Suprapubic skin (tissue), 4 donors: ENCODE measurements at places on chromosomes 11 and 22. TPM values are rescaled to one million over a fixed set of nuclear protein-coding genes. Genes with fewer than 3 reads are reported as not detected.

- no peak for DNase-seq
Observed at GRCh38 chr11:23856654-23857053, 640.2 kb upstream of the LUZP2 start.

Gene POLD4
- total RNA-seq: 64.1 TPM

GRCh38 chr11:123202155-123203151 lies 7.4 kb upstream of the CLMP start:
- DNase-seq: no peak

DNA sequence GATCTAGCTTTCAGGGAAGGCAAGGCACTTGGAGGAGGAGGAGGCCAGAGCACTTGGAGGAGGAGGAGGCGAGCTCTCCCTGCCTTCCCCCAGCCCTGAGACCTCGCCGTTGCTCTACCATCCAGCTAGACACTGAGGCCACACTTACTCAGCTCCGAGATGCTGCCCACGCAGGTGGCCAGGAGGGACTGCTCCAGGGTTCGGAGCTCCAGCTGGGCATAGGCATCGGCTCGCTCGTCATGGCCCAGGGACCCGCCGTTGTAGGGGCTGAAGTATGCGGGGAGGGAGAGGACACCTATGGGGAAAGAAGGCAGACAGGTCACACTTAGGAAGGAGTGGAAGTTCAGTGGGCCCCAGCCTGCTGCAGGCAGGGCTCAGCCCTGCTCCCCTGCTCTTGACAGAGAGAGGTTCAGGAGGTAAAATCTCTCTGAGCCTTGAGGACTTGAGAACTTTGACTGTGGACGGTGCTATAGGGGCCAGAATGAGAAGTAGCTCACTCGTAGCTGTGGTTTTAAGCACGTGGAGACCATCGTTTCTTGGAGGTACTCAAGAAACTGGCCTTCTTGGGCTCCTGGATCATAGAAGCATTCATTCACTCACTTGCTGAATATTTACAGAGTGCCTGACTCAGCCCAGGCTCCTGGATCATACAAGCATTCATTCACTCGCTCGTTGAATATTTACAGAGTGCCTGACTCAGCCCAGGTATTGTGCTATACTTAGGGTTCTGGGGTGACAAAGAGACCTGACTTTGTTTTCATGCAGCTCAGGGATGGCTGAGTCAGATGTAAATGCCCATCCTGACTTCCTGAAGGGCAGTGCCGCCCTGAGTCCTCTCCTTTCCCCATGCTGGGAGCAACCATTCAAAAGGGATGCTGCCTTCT lies 99.2 kb downstream of the NAT10 start:
- DNase-seq: no peak

- DNase-seq: no peak
Observed at GRCh38 chr22:42284643-42285181, 14.3 kb upstream of the TCF20 start.

Gene ZNF215
- total RNA-seq: 1.6 TPM

Gene OR8D4
- not detected for total RNA-seq

DNA sequence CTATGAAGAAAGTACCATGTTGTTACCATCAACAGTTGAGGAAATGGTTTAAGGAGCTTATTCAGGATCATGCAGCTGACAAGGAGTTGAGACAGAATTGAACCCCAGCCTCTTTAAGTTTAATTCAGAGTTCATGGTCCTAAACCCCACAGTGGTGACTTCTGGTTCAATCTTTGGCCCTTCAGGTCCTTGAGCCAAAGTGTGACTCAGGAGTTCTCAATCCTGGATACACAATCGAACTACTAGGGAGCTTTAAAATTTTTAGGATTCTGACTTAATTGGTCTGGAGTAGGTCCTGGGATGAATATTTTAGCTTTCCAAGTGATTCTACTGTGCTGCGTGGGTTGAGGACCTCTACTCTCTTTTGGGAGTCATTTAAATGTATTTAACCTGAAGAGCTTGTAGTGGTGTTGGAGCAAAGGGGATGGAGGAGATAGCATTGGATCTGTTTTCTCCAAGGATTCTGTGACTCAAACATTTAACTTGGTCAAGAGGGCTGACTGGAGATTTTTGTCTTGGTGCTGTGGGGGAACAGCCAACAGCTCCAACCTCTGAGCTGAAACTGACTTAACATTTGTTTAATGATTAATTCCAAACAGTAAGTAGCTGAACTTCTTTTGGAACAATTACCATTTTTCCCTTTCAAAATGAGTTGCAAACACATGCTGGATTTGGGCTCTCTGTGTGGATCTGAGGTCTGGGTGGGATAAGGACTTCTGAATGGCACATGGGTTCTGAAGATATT lies 80.1 kb downstream of the INSC start:
- no peak for DNase-seq

Gene MRGPRX4
- not detected for total RNA-seq

DNA sequence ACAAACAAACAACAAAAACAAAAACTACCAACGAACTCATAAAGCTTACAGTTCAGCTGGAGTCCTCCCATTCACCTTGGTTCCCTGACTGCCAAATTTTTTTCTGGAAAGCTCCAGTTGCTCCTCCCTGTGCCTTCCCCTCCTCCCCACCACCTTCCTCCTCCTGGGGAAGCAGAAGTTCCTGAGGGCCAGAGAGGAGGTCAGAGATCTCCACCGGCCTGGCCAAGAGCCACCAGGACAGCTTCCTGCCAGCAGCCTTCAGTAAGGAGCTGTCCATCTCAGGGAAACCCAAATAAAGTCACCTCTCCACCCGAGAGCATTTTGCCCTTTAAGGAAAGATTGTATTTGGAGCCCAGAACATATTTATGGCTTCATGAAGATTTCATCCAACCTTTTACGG lies 20.0 kb downstream of the APLNR start:
- DNase-seq: no peak

GRCh38 chr11:83493917-83494316 lies 207.8 kb upstream of the CCDC90B start:
- no peak for DNase-seq

DNA sequence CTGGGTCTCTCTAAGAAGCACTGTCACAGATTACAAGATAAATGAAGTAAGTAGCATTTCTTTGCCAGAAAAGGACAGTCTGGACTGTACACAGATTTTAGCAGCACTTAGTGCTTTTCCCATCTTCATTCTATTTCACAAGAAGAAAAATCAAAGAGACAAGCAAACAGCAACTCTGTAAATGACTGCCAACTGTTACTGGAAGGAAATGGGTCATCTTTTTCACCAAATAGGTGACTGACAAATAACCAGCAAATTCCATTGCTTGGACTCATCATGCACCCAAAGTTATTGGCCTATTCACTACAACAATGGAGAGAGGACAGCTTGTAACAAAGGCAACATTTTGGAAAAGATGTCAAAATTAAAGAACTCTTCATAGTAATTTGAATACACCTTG lies 28.9 kb upstream of the CARD18 start:
- no peak for DNase-seq

GRCh38 chr22:29004647-29005371 lies 56.8 kb downstream of the C22orf31 start:
- DNase-seq: no peak

- DNase-seq: no peak
Observed at GRCh38 chr22:46240907-46241306, 9.2 kb downstream of the CDPF1 start.

DNA sequence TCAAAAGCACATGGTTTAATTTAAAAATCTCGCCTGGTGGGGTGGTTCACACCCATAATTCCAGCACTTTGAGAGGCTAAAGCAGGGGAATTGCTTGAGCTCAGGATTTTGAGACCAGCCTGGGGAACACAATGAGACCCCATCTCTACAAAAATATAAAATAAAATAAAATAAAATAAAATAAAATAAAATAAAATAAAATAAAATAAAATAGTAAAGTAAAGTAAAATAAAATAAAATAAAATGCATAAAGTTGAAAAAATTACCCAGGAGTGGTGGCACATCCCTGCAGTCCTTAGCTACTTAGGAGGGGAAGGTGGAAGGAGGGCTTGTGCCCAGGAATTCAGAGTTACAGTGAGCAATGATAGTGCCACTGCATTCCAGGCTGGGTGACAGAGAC lies 88.7 kb upstream of the MS4A8 start:
- no peak for DNase-seq

Gene FOLH1
- 2.6 TPM for total RNA-seq

Gene MLC1
- total RNA-seq: 0.49 TPM

GRCh38 chr11:68099057-68099456 lies 22.1 kb downstream of the CHKA start:
- DNase-seq: no peak

- no peak for DNase-seq
Observed at GRCh38 chr11:106996691-106997090, 21.6 kb downstream of the GUCY1A2 start.

GRCh38 chr22:30887861-30888260 lies 80.7 kb downstream of the MORC2 start:
- peak; percentile 58 for DNase-seq

GRCh38 chr11:77450227-77450626 lies 23.7 kb downstream of the PAK1 start:
- DNase-seq: no peak

- no peak for DNase-seq
Observed at GRCh38 chr11:9017773-9018172, 14.0 kb upstream of the NRIP3 start.

GRCh38 chr11:112831969-112832766 lies 129.1 kb upstream of the NCAM1 start:
- DNase-seq: no peak

DNA sequence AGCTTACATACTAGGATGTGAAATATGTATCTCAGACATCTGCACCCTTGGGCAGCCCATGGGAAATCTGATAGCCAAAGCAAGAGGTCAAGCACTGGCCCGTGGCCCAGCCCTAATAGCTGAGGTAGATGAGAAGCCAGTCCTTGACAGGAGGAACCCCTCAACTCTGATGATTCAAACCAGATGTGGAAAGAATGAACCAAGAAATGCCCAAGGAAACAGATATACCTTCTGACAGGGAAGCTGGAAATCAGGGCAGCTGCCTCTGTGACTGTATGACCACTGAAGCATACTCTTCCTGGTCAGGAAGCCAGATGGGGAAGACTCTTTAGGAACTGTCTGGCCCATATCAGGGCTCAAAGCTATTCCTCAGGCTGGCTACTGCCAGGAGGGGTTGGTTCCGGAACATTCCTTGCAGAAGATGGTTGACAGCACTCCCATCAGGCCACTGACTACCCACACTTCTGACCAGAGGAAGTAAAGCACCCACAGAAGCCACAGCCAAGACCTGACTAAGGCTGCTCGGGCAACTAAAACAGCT lies 124.2 kb downstream of the SWAP70 start:
- DNase-seq: no peak

Gene APOA4
- 3.9 TPM for total RNA-seq

DNA sequence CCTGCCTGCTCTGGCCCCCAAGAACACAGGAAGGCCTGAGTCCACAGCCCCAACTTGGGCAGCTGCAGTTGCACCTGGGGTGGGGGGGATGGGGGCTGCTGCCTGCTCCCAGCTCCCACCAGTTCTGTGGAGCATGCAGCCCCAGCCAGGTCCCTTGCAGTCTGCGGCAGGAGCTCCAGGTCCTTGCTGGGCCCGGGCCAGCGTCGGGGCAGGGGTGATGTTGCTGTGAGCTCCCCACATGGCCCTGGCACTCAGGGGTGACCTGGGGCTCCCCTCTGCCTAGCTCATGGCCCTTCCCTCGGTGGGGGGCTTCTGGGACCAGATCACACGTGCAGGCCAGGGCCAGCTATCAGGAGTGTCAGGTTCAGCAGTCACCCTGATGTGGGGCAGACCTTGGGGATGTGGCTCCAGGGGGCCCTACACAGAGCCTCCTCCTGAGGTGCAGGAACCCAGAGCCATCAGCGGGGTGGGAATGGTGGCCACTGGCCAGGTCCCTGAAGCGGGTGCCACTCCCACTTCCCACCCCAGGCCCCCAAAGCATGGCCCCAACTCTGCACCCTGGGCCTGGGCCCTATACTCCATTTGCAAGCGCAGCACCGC lies 10.4 kb upstream of the MED17 start:
- DNase-seq: no peak

GRCh38 chr11:16587670-16588069 lies 150.8 kb upstream of the C11orf58 start:
- DNase-seq: no peak

DNA sequence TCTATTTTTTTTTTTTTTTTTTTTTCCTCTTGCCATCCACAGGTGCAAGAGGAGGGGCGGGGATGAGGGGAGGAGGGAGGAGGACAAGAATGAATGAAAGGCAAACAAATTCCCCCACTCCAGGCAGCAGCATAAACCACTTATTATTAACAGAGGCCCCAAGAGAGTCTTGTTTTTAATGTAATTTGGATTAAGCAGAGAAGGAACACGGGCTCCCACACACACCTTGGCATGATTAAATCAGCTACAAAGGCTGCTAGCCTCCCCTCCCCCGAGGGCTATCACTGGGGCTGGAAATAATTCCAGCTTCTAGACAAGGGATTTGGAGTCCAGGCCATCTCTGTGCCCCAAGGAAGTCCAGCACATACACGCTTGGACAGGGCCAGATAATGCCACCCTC lies 93.4 kb upstream of the DRD2 start:
- DNase-seq: no peak

DNA sequence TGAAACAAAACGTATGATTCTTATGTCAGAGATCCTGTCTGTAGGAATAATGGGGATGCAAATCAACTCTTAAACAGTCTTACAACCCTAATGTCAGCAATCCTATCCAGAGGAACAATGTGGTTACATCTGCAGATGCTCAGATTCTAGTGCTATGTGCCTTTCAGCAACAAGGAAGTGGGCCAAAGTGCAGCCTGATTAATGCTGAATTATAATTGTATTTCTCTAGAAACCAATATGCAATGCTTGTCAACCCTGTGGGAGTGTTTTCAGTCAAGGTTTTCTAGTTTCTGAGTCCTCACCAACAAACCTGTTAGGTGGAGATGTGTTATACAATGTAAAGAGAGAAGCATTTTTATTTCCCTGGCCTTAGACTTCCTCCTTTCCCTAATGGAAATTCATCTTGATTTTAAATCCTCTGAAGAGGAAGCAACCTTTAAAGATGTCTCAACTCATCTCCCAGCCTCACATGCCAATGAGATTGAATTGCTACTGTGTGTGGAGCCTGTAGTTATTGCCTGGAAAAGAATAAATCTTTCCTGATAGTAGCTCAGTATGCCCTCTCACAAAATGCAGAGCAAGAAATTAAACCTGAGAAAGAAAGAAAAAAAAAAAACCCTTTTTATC lies 26.2 kb upstream of the TMEM123 start:
- DNase-seq: no peak

DNA sequence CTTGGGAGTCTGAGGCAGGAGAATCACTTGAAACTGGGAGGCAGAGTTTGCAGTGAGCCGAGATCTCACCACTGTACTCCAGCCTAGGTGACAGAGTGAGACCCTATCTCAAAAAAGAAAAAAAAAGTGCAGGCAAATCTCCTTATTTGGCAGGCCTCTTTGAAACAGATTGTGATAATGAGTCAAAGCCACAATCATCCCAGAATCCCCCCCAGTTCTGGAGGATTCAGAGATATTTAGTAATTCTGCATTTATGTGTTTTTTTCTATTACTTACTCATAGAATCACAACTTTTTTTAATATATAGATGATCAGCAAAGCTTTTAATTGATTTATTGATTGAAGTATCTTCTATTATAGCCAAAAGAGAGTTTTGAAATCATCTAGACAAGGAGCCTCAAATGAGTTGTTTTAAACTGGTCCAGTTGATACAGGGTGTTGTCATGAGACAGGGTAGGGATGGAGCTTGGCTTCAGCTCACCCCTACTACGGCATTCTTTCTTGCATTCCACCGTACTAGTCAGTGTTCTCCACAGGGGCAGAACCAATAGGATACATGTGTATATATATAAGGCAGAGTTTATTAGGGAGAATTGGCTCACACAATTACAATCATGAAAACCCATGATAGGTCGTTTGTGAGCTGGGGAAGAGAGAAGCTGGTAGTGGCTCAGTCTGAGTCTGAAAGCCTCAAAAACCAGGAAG lies 39.3 kb upstream of the SORL1 start:
- no peak for DNase-seq
